ENCODE measurements at places on chromosomes 2 and 18. TPM values are rescaled to one million over a fixed set of nuclear protein-coding genes. Genes with fewer than 3 reads are reported as not detected.

DNA sequence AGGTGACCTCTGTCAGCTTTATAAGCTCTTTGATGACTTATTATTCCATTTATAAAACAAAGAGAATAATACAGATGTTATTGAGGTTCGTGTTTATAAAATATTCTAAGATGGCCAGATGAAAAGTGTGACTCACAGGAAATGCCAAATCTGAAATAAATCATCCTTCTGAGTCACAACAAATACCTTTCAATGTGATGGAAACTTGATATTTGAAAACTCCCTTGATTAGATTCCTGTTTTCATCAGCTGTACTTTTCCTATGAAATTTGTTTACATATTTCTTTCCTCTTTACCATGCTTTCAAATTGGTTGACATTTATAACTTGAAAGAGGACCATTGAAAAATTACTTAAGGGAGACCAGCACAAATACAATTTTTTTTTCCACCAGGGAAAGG lies 30.6 kb upstream of the PPP1R1C start:
- H3K27ac ChIP-seq, result peak overlapping the region; percentile 56
- H3K27me3 ChIP-seq, result no peaks in the 10 kb centered on the region
- H3K36me3 ChIP-seq, result no peaks in the 10 kb centered on the region
- H3K4me3 ChIP-seq, result peak overlapping the region; percentile 30
- H3K4me1 ChIP-seq, result peaks cover 3% of the 10 kb centered on the region

- H3K4me1 ChIP-seq, result peaks cover 34% of the 10 kb centered on the region
- H3K27ac ChIP-seq, result no peak overlapping the region
- H3K27me3 ChIP-seq, result no peaks in the 10 kb centered on the region
- no peaks in the 10 kb centered on the region for H3K36me3 ChIP-seq
- DNase-seq, result no peak
- H3K4me3 ChIP-seq, result no peak overlapping the region
These were observed 40.4 kb downstream of the SYT4 start for GRCh38 chr18:43236921-43237320.

Gene CREB1
- 22.6 TPM for total RNA-seq

Gene SLC14A1
- 0.26 TPM for total RNA-seq

Gene REG3A
- total RNA-seq, result not detected

Gene PARD6G
- 2.4 TPM for total RNA-seq

Gene HOXD3
- not detected for total RNA-seq

- H3K27ac ChIP-seq, result no peak overlapping the region
- no peak for DNase-seq
- no peak overlapping the region for H3K4me3 ChIP-seq
- H3K4me1 ChIP-seq, result no peaks in the 10 kb centered on the region
- H3K27me3 ChIP-seq, result no peaks in the 10 kb centered on the region
- H3K36me3 ChIP-seq, result no peaks in the 10 kb centered on the region
These were observed 54.5 kb downstream of the SLC39A10 start for GRCh38 chr2:195711478-195711877.

- no peak overlapping the region for H3K27ac ChIP-seq
- no peaks in the 10 kb centered on the region for H3K4me1 ChIP-seq
- no peak overlapping the region for H3K4me3 ChIP-seq
These were observed 541.7 kb downstream of the KCNJ3 start for GRCh38 chr2:155240176-155240575.

GRCh38 chr2:47653036-47653435 lies 129.9 kb upstream of the MSH6 start:
- H3K4me1 ChIP-seq, result no peaks in the 10 kb centered on the region
- no peak overlapping the region for H3K4me3 ChIP-seq
- H3K27ac ChIP-seq, result no peak overlapping the region
- no peaks in the 10 kb centered on the region for H3K27me3 ChIP-seq
- no peaks in the 10 kb centered on the region for H3K36me3 ChIP-seq

Gene SAG
- not detected for total RNA-seq

- H3K36me3 ChIP-seq, result no peaks in the 10 kb centered on the region
- no peak overlapping the region for H3K27ac ChIP-seq
- H3K4me3 ChIP-seq, result no peak overlapping the region
- no peaks in the 10 kb centered on the region for H3K4me1 ChIP-seq
- H3K27me3 ChIP-seq, result no peaks in the 10 kb centered on the region
- DNase-seq, result no peak
These were observed 21.4 kb downstream of the DGKD start for GRCh38 chr2:233375490-233376314.

DNA sequence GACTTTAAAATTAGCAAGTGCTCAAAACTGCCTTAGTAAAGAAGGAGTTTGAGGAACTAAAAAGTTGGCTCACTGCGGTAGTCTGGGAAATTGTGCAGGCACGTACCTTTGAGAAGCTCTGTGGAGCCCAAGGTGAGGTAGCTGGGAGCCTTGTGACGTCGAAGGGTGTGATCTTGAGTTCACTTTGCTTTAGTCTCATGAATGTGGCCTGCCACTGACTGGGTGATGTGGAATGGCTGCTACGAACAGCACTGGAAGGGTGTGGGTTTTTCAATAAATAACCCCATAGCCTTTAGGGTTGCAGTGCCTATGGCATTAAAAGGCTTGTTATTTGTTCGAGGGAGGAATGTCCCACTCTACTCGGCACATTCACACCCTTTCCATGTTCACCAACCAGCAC lies 312.3 kb downstream of the PRKCE start:
- peaks cover 13% of the 10 kb centered on the region for H3K4me1 ChIP-seq
- H3K27ac ChIP-seq, result no peak overlapping the region
- no peaks in the 10 kb centered on the region for H3K27me3 ChIP-seq
- H3K4me3 ChIP-seq, result no peak overlapping the region

Gene IMP4
- 48.1 TPM for total RNA-seq

Gene UNC80
- total RNA-seq, result 0.19 TPM

DNA sequence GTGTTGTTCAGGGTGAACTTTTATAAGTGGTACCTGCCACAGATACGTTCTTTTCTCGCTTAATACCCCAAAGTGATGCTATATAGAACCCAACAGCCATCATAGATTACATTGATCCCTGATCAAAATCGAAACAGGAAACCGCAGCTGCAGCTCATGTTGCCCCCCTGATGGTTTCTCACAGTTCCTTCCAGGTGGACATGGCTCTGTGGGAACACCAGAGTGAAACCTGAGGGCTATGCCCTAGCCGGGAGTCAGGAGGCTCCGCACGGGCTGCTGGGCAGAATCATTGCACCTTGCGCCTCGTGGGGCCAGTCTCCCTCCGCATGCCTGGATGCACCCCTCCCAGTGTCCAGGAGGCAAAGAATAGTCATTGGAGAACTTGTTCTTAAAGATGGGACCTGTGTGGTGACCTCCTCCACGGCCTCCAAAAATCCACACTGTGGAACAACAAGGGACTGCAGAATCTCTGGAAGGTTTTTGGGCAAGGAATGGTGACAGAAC lies 61.8 kb downstream of the CRACDL start:
- H3K27me3 ChIP-seq, result no peaks in the 10 kb centered on the region
- H3K4me1 ChIP-seq, result no peaks in the 10 kb centered on the region
- no peaks in the 10 kb centered on the region for H3K36me3 ChIP-seq
- no peak overlapping the region for H3K27ac ChIP-seq
- no peak overlapping the region for H3K4me3 ChIP-seq
- DNase-seq, result no peak

DNA sequence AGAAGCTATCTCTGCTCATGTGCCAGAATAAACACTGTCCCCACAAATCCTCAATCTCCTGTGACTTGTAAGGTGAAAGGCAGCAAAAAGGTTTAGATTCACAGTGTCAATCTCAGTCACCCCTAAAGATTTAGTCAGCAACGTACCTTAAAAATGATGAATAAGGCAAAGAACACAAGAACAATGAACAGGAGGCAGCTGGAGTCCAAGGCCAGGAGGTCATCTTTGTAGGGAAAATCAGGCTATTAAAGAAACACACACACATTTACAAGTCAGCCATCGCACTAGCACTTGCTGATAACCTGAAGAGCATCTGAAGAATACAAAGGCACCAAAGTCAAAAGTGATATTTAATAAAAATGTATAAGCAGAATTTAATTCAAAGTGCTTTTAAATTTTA lies 16.6 kb downstream of the LAPTM4A start:
- H3K4me1 ChIP-seq, result no peaks in the 10 kb centered on the region
- no peak overlapping the region for H3K27ac ChIP-seq
- H3K36me3 ChIP-seq, result peaks cover 6% of the 10 kb centered on the region

Gene RAB12
- 26.4 TPM for total RNA-seq

GRCh38 chr2:101253013-101253702 lies 472 bp downstream of the CNOT11 start:
- H3K27ac ChIP-seq, result peak overlapping the region; percentile 94
- peak; percentile 80 for DNase-seq
- no peaks in the 10 kb centered on the region for H3K27me3 ChIP-seq
- peaks cover 9% of the 10 kb centered on the region for H3K4me1 ChIP-seq
- peak overlapping the region; percentile 100 for H3K4me3 ChIP-seq

DNA sequence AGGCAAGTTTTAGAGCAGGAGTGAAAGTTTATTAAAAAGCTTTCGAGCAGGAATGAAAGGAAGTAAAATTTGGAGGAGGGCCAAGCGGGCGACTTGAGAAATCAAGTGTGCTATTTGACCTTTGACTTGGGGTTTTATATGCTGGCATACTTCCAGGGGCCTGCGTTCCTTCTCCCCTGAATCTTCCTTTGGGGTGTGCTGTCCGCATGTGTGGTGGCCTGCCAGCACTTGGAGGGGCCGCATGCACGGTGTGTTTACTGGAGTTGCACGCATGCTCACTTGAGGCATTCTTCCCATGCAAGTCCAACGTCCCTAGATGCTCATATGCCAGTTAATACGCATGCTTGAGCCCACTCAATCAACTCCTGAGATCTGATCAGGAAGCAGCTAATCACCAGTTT lies 78.3 kb upstream of the MAP4K4 start:
- peak; percentile 50 for DNase-seq
- H3K36me3 ChIP-seq, result no peaks in the 10 kb centered on the region
- no peaks in the 10 kb centered on the region for H3K27me3 ChIP-seq
- H3K27ac ChIP-seq, result no peak overlapping the region
- H3K4me1 ChIP-seq, result no peaks in the 10 kb centered on the region
- no peak overlapping the region for H3K4me3 ChIP-seq

All from right lobe of liver (tissue), 6 donors.